ENCODE measurements at places on chromosomes 16 and 17.
A peak's percentile ranks its signal among the peaks of the same experiment; 100 is the strongest.

GRCh38 chr16:51753467-51754127, 602.5 kb upstream of the SALL1 start:
- DNase-seq = no peak

DNA sequence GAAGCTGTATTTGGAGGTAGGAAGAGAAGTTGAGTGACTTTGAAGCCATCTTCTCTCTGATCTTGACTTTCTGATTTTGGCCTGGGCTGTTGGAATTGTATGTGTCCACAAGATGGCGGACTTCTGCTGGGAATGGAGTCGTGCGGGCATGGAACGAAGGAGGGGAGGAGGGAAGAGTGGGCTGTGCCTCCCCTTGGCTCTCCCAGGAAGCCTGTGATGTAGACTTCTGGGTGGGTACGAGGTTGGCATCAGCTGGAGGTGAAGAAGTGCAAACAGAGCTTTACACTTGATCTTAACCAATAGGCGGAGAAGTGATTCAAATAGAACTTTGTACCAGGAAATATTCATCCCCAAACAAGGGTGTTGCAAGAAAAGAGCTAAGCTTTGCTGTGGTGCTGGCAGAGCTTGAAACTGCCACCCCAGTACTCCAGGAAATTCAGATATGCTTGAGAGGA, 7.4 kb upstream of the TMEM220 start:
- peak; percentile 13 for DNase-seq

GRCh38 chr16:27286451-27286850, 17.9 kb upstream of the NSMCE1 start:
- DNase-seq = peak; percentile 53

- no peak for DNase-seq
Measured at GRCh38 chr17:58391302-58391984, 25.9 kb downstream of the RNF43 start.

DNA sequence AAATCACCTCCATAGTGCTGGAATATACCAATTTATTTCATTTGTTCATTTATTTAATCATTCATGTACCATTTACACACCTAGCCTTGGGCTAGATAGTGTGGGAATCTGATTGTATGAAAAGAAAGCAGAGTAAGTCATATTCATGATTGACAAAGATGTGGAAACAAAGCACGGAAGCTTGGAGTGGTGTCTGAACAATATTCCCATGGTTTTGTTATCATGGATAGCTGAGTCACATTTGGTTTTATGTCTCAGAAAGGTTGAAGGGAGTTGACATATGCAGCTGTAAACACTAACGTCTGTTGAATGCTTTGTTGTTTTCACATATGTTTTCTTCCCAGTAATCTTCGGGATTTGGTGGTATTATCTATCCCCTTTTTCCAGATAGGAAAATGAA, 76.6 kb downstream of the MAP2K4 start:
- no peak for DNase-seq

GRCh38 chr17:39745335-39746144, 7.8 kb downstream of the GRB7 start:
- no peak for DNase-seq

DNA sequence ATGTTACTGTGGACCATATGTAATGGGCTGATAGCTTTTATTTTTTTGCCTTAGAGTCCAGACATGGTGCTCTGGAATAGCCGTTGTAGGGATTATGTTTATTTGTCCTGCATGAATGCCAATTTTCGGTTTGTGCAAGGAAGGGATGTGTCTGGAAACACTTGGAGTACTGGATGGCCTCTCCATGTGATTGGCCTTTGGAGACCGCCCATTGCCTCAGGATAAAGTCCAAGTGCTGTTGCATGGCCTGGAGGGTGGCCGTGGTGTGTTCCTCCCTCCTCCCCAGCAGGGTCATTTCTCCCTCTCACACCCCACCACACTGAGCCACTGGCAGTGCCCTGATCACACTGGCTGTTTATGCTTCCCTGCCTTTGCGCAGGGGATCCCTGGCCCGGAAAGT, 93.9 kb downstream of the MSI2 start:
- no peak for DNase-seq

- DNase-seq = no peak
Measured at GRCh38 chr16:73396556-73396955, 348.6 kb upstream of the ZFHX3 start.

Measured in amniotic stem cell (primary cell).